ENCODE measurements at places on chromosomes 1 and 21.

DNA sequence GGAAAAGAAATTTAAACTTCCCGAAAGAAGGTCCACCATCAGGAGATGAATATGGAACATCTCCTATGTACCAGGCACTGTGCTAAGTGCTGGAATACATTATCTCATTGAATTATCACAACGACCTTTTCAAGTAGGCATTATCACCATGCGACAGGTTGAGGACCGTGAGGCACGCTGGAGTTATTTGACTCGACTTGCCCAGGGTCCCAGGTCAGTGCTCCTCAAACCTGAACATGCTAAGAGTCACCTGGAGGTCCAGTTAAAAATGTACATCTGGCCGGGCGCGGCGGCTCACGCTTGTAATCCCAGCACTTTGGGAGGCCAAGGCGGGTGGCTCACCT is 15.9 kb upstream of the AGTRAP start:
- no peak for DNase-seq

DNA sequence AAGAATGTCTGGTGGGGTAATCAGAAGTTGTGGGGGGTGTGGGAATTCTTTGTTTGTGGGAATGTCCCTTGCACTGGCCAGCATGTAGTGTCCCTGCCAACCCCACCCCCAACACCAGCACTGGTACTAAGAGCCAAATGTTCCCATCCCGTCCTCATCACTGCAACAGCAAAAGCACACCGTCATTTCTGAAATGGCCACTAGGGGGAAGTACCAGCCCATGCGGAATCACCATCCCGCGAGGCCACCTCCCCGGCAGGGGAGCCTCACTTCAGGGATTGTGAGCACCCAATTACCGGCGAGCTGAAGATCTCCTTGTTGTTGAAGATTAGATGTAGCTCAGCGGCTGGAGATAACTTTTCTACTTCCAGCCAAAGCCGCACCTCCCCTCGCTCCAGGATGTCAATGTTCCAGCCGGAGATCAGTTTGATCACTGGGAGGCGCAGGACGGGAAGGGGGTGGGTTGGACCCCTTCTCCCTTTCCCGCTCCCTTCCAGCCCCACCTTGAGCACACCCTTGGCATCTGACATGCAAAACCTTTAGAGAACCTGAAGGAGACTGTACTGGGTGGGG is 41.0 kb downstream of the MYOM3 start:
- DNase-seq, result no peak

GRCh38 chr1:242854466-242854865 is 330.0 kb upstream of the PLD5 start:
- no peak for DNase-seq

DNA sequence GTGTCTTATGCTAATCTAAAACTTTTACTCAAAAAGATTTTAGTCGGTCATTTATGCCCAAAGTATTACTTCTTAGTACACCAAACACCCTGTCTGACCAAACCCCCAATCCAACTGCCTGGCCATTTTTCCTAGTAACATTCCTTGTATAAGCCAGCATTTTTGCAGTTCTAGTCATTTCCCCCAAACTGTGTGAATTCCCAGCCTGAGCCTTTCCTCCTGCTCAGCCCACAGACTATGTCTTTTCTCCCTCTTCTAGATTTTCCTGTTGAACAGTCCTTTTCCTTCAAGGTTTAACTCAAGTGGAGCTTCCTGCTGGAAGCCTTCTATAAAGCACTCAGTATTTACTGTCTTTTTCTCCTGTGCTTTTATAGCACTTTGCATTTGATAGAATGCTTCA is 843.8 kb downstream of the USP25 start:
- DNase-seq, result no peak

- no peak for DNase-seq
Observed at GRCh38 chr1:98854137-98854536, 150.5 kb downstream of the PLPPR5 start.

DNA sequence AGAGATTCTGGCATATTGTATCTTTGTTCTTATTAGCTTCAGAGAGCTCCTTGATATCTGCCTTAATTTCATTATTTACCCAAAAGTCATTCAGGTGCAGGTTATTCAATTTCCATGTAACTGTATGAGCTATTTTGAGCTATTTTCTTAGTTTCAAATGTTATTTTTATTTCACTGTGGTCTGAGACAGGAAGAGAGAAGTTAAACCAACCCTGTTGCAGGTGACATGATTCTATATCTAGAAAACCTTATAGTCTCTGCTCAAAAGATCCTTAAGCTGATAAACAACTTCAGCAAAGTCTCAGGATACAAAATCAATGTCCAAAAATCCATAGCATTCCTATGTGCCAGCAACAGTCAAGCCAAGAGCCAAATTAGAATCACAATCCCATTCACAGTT is 1644.0 kb upstream of the B3GALT2 start:
- DNase-seq, result no peak

DNA sequence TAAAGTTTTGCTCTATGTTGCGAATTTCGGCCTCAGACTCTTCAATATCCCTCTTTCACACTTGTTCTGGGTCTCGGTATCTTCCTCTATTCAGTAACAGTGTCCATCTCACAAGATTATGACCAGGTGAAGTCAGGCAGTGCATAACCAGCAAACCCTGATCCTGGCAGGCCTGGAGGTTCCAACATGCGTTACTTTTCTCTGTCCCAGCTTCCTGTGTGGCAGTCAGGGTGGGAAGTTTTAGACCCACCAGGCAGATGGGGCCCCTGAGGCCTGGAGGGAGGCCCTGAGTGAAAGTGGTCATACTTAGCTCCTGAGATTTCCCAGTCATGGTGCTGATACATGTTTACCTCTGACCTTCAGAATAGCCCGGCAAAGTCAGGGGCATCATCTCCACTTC is 5.1 kb downstream of the TMEM61 start:
- no peak for DNase-seq

DNA sequence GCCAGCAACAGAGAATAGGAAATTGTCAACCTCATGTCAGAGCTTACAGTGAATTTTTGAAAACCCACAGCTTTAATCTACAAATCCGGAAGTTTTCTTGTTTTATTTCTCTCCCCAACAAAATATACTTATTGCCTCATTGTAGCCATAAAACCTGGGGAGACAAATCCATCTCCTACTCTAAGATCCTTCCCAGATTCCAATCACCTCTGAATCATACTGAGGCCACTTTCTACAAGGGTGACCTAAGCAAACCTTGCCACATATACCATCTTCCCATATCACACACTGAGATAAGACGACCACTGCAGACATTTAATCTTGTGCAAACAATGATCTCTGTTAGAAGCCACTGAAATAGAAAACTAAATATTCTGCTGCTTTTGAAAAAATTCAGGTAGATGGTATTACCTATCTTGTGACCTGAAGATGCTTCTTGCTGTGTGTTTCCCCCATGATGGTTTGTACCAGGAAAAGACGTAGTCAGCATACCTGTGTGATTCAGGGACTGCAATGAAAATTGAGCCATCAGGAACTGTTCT is 171.5 kb upstream of the DUSP10 start:
- no peak for DNase-seq

DNA sequence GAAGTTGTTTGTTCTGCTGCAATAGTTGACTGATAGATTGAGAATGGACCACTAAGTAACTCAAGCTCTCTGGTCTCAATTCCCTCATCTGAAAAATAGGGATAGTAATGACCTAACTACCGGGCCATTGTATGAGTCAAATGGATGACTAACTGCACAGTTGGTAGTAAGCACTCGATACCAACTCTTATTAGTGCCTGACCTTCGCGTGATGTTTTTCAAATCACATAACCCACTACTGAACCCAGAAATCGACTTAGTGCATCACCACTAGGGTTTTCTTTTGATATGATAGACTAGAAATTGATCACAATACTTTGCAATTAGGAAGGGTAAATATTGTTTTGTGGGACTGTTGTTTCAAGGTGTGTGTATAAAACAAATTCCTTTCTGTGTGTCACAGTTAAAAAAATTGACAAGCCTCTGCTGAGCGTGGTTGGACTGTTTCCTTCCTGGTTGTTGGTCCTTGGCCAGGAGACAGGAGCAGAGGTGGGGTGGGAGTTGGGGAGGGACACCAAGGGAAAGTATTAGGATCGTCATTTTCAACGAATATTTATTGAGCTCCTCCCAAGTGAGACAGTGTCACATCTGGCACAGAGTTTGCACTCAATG is 54.0 kb upstream of the LRP8 start:
- no peak for DNase-seq

GRCh38 chr21:45873866-45874265 is 107.7 kb upstream of the COL6A1 start:
- no peak for DNase-seq

- DNase-seq, result no peak
Observed at GRCh38 chr1:204472660-204473059, 21.9 kb downstream of the PIK3C2B start.
